ENCODE measurements at places on chromosomes 7 and 10.

DNA sequence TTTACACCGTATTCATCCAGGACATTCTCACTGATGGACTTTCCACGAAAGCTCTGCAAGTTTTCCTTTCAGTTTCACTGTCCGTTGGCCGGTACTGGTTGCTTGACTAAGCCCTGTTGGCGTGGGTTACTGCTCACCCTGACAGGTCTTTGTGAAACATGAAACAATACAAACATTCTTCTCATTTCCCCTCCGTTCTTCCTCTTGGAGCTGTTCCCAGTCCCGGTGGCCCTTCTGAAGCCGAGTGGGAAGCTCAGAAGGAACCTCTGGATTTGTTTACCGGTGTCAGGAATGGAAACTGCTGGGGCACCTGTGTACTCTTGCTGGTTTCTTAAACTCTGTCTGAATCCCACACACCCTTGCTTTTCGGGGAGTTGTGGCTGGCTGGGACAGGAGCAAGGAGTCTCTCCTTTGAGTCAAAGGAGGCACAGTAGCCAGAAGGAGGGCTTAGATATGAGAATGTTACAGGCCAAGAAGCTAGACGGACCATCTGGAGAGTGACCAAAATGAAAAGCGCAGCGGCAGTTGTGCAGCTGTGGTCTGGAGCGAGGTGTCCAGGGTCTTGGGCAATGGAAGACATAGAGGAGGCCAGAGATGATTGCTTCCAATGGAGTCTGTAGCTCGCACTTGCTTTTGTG, 45.7 kb downstream of the LYZL2 start:
- no peak for DNase-seq

GRCh38 chr10:67772894-67773511, 65.0 kb downstream of the DNAJC12 start:
- no peak for DNase-seq

DNA sequence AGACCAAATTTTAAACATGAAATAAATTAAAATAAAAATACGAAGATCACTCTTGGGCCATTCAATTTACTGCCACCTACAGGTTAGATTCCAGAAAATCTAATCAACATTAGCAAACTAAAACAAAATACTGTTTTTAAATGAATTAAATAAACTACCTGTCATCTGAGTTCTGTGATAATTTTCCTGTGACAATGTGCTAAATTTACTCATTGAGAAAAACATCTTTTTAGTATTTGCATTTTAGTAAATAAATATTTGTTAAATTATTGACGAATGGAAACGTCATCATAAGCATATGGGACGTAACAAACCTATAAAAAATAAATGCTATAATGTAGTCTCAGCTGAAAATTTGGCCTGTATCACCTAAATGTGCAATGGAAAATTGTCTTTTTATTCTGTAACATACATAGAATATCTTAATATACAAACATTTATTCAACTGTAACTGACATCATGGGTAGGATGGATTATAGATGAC, 72.1 kb downstream of the ITGB8 start:
- DNase-seq, result no peak

DNA sequence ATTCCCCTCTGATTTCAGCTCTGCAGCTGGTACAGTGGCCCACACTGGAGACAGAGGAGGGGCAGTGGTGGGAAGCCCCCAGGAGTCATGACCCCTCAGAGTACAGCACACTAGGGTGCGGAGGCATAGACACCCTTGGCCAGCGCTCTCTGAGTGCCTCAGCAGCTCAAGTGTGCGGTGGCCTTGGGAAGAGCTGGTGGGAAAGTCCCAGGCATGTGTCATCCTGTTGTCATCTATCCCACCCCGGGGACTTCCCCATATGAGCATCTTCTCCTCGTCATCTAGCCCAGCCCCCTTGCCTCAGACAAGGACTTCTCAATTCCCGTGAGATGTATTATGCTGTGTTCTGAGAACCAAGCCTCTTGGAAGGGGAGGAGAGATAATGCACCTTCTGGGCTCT, 15.6 kb upstream of the PPIF start:
- DNase-seq, result no peak

DNA sequence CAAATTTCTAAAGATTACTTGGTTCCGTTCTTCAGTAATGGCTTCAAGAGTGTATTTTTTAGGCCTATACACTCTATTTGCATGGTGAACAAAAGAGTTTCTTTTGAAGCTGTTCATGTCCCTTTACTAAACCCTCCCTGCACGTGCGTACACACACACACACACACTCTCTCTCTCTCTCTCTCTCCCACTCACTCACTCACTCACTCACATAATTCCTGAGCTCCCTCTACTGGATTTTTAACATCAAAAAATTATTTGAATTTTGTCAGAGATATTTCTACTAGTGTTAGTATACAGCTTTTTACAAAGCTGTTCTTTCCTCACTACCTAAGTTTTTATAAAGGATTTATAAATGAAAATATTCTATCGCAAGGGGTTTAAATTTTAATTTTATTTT, 85.9 kb downstream of the UBE3C start:
- no peak for DNase-seq

Data from H9 (cell line).